ENCODE measurements at places on chromosomes 12 and 14. TPM values are rescaled to one million over a fixed set of nuclear protein-coding genes. Genes with fewer than 3 reads are reported as not detected.

DNA sequence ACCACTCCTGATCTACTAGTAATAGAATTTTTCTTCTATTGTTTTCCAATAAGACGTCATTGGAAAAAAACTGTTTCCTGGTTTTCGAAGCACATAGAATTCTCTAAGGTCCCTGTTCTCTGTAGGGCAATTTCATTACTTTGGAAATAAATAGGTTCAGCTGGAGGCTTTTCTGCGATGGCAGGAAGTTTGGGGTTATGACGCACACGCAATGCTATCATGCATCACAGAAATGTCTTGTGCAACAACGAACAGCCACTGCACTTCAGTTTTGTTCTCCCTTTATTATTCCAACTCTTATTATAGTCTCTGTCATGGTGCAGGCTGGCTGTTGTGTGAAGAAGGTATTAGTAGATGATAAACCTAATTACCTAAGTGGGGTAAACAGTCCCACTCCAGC, 59.0 kb downstream of the KCNK10 start:
- no peak overlapping the region for H3K27ac ChIP-seq
- DNase-seq, result no peak
- H3K36me3 ChIP-seq, result no peaks in the 10 kb centered on the region
- H3K4me3 ChIP-seq, result no peak overlapping the region
- H3K4me1 ChIP-seq, result no peaks in the 10 kb centered on the region

DNA sequence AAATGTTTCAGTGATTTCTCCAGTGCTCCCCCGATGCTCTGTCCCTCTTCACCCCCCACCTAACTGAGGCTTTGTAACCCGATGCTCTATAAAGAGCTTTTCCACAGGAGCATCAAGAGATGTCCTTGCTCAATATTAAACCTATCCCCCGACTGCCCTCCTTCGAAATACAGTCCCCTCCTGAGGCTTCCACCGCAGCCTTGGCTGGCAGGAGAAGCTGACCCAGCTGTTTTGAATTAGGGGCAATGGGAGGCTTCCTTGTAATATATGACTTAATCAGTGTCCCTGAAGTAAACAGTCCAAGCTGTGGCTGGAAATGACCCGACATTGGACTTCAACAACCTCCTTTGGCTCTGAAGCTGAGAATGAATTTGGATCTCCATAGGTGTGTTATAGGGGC, 62.4 kb downstream of the TMEM30B start:
- H3K36me3 ChIP-seq, result no peaks in the 10 kb centered on the region
- H3K4me3 ChIP-seq, result no peak overlapping the region
- no peaks in the 10 kb centered on the region for H3K4me1 ChIP-seq
- peaks cover 50% of the 10 kb centered on the region for H3K27me3 ChIP-seq
- no peak overlapping the region for H3K27ac ChIP-seq
- no peak for DNase-seq

DNA sequence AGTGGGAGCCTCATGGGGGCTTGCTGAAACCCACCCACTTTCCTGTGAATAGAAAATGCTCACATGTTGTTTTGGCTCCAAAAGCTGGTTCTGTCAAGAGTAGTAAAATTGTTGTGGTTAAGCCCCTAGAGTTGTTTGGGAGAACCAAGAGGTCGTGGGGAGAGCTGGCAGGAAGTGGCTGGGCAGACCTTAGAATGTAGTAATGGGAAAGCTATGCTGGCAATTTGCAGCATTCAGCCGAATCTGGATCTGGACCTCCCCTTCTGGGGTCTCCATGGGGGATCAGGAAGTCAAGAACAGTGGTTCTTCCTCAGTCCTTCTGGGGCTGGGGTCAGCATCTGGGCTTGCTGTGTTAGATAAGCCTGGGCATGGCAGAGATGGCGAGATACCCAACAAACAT, 150.6 kb upstream of the TBX3 start:
- no peaks in the 10 kb centered on the region for H3K36me3 ChIP-seq
- no peak overlapping the region for H3K27ac ChIP-seq
- DNase-seq, result no peak

DNA sequence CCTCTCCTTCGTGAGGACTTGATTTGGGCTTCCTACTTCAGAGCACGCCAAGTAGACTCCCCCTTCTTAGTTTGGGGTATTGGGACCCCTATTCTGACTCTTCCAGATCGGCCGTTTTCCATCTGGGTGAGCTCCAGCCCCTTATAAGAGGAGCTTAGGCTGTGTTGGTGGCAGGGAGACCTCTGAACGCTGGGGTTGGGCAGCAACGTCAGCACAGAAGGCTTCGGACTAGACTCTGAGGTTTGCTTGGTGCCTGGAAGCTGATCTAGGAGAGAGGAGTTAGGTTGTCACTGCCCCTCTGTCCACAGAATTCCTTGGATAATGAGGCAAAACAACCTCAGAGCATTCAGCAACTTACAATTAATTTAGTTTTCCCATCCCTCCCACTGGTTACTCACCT, 99.2 kb upstream of the RTL1 start:
- DNase-seq, result no peak
- H3K4me3 ChIP-seq, result no peak overlapping the region
- H3K36me3 ChIP-seq, result no peaks in the 10 kb centered on the region
- peaks cover 20% of the 10 kb centered on the region for H3K27me3 ChIP-seq

DNA sequence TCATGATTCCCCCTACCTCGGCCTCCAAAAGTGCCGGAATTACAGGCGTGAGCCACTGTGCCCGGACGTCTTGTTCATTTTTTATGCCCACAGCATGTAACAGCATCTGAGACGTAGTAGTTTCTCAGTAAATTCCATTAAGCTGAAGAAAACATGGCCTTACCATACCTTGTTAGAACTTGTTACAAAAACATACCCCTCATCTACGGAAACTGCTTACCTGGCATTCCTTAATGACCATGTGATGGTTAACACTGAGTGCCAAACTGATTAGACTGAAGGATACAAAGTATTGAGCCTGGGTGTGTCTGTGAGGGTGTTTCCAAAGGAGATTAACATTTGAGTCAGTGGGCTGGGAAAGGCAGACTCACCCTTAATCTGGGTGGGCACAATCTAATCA, 186.8 kb downstream of the CEP128 start:
- no peaks in the 10 kb centered on the region for H3K27me3 ChIP-seq
- DNase-seq, result no peak
- H3K36me3 ChIP-seq, result peaks cover 22% of the 10 kb centered on the region
- H3K4me3 ChIP-seq, result no peak overlapping the region
- H3K27ac ChIP-seq, result no peak overlapping the region

Gene PRB2
- not detected for total RNA-seq

Gene HVCN1
- total RNA-seq, result 19.9 TPM

Gene MANSC1
- total RNA-seq, result not detected

Gene LGR5
- total RNA-seq, result not detected
